ENCODE measurements at places on chromosomes 1 and 21.

DNA sequence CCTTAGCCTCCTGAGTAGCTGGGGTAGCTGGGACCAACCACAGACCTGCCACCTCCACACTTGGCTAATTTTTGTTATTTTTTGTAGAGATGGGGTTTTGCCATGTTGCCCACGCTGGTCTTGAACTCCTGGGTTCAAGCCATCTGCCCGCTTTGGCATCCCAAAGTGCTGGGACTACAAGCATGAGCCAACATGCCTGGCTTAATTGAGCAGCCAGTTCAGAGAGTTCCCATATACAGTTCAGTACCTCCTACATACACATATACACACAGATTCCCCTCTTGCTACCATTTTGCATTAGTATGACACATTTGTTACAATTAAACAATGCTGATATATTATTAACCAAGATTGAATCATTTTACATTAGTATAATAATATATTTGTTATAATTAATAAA lies 2.9 kb downstream of the RNPEP start:
- DNase-seq: no peak

DNA sequence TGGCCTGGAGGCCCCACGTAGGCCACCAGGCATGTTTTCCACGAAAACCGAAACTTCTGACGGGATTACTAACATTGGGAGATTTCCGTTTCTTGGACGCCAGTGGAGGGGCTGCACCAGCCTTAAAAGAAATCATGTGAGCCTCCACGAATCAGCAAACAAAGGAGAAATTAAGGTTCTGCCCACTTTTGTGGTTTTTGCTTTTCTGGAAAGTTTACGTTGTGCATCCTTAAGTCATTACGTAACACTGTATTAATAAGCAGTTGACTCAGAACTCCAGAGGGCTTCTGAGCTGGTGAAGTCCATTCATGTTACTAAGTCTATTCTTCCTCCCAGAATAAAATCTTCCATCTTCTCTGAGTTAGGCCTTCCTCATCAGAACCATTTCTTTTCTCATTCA lies 168.5 kb downstream of the PSMG1 start:
- DNase-seq: peak; percentile 77

DNA sequence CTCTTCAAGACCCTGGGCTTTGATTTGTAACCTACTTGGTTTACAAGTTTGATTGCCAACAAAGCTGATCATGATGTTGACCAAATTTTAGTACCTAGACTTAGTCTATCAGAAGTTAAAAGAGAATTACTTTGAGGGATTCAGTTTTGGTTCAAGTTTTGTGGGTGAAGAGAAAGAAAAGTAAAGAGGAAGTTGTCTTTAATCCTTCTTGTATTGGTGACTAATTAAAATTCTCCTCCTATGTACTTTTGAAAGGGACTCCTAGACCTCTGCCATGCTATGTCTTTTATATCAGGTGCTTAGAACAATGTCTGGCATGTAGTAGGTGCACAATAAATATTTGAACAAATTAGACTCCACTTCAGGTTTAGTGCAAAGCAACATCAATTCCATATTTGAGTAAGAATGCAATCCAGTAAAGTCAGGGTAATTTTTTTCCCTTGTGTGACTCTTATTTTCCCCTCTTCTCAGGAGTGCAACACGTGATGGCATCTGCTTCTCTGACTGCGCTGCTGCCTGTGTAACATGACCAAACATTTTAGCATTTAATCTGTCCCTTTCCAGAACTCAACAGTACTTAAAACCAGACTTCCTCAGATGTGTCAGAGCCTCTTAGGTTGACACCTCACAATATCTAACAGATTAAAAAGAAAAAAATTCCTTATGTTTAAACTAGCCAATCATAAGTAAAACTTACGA lies 41.1 kb upstream of the KCNQ4 start:
- no peak for DNase-seq

GRCh38 chr1:225654277-225654597 lies 1.3 kb upstream of the ENAH start:
- DNase-seq: no peak

DNA sequence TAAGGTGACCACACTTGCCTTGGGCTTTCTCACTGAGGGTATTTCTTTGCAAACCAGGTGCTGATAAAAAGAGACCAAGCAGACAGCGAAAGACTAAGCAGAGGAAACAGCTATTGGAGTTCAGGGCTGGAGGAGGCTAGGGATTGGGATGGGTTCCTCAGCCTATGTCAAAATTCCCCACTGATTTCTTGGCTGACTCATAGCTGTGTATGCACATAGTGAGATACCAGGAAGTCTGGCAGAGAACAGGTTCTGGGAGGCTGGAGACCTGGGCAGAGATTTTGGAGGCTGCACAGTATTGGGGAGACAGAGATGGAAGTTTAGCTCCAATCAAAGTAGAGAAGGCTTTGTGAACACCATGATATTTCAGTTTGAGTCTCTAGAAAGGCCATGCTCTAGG lies 25.3 kb downstream of the YARS1 start:
- DNase-seq: no peak

DNA sequence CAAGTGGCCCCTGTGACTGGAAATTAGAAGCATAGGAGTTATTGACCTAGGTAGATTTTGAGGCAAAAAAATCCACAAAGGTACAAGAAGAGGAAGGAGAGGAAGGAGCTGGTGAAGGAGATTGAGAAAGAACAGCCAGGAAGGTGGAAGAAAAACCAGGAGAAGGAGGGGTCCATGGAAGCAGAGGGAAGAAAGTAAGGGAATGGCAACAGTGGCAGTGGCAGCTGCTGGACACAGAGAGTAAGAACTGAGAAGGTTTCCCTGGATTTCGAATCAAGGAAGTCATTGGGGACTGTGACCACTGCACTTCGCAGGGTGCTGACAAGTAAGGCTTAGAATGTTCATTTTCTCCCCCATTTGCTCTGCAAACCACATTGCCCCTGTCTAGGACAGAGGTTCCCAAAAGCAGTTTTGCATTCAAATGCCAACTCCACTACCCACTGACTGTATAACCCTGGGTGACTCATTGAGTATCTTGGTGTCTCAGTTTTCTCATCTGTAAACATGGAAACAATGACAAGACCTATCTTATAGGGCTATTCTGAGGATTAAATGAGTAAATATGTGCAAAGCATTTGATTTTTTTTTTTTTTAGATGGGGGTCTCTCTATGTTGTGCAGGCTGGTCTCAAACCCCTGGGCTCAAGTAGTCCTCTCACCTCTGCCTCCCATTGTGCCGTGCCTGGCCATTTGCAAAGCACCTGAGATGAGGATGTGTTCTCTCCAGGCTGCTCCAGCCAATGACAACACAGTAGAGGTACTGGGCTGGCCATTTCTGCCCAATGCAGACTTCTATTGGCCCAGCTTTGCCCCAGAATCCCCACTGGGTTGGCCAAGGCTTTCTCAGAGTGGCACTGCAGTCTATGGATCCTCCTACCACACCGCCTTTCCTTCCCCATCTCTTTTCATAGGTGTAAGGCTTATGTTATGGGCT lies 9.3 kb upstream of the CAPN2 start:
- peak; percentile 64 for DNase-seq

GRCh38 chr1:16398371-16398953 lies 31.4 kb downstream of the SZRD1 start:
- DNase-seq: no peak

GRCh38 chr1:34590211-34590623 lies 164.6 kb upstream of the GJB5 start:
- DNase-seq: no peak

DNA sequence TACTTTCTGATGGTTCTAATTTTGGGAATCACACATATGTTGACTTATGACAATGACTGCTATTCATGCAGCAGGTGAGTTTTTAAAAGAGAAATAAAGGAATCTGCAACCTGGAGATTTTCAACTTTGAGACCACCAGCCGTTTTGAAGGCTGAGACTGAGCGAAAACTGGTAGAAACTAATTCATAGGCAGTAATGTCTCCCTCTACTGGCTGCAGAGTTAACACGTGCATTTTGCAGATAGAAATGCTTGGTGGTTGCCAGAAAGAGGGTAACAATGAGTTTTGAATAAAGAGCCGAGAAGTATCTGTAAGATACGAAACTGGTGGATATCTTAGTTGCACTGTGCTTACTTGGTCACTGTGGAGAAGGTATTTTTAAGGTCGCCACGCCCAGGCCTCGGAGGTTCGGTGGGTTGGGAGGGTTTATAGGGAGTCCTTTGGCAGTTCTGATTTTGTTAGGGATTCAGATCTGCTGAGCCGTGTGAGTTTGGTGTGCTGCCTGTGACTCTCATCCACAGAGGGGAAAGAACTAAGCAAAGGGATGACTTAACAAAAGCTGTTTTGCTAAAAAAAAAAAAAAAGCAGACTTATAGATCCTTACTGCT lies 83.0 kb downstream of the RYR2 start:
- no peak for DNase-seq

GRCh38 chr1:183235503-183235902 lies 49.4 kb downstream of the LAMC2 start:
- DNase-seq: no peak

GRCh38 chr1:165403835-165404482 lies 41.0 kb downstream of the RXRG start:
- no peak for DNase-seq

GRCh38 chr1:31127266-31127665 lies 61.7 kb upstream of the PUM1 start:
- DNase-seq: no peak

- DNase-seq: no peak
These were observed 643.0 kb upstream of the ADGRL2 start for GRCh38 chr1:81157686-81158085.

GRCh38 chr21:32172106-32172505 lies 106.7 kb downstream of the MIS18A start:
- DNase-seq: no peak

DNA sequence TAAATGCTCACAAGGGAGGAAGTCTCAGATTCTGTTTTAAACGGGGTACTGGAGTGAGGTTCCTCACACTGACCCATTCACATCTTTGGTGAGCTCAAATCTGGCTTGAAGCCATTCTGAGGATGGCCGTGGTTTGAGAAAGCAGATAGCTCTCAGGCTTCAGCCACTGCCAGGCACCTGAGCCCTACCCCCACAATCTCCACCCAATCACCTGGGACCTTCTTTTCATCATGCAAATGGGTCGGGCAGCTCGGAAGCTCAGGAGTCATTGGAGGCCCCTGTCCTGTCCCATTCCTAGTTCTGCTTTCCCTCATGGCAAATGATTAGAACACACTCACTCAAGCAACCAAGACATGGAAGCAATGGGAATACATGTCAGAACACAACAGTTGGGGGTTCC lies 141.4 kb upstream of the ETS2 start:
- DNase-seq: no peak

DNA sequence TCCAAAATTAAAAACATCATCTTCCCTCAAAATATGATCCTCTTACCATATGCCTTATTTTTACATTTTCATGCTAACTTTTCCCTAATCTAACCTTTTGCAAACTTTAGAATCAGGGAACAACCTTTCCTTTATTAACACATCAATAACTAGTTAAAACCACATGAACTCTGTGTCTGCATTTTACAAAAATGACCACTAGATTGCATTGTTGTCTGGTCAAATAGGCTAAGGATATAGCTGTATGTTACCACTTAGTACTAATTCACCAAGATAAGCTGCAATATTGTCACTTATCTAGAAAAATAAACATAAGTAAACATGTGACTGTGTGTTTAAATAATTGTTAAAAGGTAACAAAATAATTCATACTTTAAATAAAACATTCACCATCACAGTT lies 82.3 kb downstream of the DENND1B start:
- no peak for DNase-seq

GRCh38 chr1:213017447-213018273 lies 2.0 kb upstream of the ANGEL2 start:
- no peak for DNase-seq

DNA sequence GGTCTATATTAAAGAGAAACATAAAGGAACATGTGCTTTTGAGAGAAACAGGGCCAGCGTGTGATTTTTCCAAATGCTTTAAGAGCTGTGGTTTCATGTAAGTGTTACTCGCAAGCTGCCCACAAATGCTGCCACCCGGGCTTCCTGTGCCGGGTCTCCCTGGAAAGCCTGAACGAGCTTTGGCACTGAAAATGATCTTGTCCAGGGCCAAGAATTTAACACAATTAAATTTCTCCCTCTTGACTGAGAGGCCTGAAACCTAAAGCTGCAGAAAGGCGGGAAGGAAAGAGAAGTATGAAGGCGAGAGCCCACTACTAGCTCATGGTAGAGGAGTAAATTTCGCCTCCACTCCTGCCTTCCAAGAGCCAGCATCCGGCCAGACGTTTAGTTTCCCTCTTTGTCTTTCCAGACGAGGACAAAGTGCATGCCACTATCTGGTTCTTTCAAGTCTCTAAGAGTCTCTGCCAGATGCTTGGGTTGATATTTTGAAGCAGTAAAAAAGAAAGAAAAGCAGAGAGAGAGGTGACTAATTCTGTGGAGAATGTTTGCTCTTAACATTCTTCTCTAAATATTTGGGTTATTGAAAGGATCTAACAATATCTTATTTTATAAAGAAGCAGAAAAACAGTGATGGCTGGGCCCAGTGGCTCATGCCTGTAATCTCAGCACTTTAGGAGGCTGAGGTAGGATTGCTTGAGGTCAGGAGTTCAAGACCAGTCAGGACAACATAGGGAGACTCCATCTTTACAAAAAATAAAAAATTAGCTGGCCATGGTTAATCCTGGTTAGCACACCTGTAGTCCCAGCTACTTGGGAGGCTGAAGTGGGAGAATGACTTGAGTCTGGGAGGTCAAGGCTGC lies 100.0 kb upstream of the HNRNPU start:
- peak; percentile 66 for DNase-seq

DNA sequence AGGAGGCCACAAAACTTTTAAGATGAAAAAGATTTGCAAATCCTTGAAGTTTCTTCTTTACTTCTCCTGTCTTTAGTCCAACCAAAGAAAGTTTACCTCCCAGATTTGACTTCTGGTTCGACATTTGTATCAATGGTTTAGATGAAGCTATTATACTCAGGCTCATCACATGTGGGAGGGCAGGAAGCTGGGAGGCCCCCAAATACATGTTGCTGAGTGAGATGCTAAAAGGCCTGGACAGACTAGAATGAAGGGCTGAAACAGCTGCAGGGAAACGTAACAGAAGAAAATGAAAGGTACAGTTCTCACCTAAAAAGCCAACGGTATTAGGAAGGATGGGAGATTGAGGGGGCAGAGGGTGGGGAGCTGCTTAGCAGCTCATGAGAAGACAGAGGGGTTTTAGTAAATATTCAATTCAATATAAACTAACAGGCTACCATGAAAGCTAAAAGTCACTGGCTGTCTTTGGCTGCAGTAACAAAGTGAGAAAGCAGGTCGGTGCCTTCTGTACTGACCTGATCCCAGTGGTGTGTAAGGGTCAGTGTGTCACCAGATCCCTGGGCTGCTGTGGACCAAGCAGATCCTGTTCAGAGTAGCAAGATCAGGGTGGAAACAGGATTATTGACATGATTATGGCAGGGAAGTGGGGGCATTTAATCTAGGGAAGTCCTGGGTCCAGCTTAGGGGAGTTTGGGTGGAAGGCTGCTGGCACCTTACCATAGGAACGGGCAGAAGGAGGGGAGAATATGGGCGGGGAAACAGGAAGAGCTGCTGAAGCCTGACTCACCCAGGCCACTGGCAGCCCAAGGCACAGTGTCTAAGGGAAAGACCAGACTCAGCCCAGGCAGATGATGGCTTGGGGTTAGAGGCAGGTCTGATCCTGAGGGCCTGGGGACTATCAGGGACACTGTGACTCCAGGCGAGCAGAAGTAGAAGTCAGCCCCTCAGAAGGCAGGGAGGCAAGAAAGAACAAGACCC lies 60.4 kb downstream of the KCNN3 start:
- peak; percentile 6 for DNase-seq
